ENCODE measurements at places on chromosomes 2 and 18. TPM values are rescaled to one million over a fixed set of nuclear protein-coding genes. Genes with fewer than 3 reads are reported as not detected.

VIL1 gene
- not detected for total RNA-seq

GRCh38 chr2:152094014-152094413, 4.8 kb downstream of the CACNB4 start:
- H3K27me3 ChIP-seq = peaks cover 51% of the 10 kb centered on the region
- no peak for DNase-seq
- no peaks in the 10 kb centered on the region for H3K36me3 ChIP-seq
- no peak overlapping the region for H3K27ac ChIP-seq
- H3K4me1 ChIP-seq = peaks cover 9% of the 10 kb centered on the region

GRCh38 chr2:200221055-200221955, 85.2 kb upstream of the SPATS2L start:
- no peaks in the 10 kb centered on the region for H3K4me1 ChIP-seq
- no peak overlapping the region for H3K4me3 ChIP-seq
- H3K36me3 ChIP-seq = no peaks in the 10 kb centered on the region
- H3K27me3 ChIP-seq = peaks cover 25% of the 10 kb centered on the region

DNA sequence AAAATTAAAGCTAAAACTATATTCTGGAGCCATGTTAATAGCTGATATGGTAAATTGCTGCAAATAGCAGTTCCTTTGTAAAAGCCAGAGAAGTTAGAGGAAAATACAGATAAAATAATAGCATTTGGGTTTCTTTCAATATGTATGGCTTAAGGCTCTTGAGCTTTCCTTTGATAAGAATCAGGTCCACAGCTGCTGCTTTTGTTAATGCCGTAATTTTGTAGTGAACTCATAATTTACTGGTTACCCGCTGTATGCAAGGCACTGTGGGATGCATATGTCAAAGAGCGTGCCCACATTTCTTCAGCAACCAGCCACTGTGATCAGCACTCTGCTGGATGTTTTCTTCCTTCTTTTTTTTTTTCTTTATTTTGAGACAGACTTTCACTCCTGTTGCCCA, 79.1 kb downstream of the MOGAT1 start:
- peaks cover 48% of the 10 kb centered on the region for H3K4me1 ChIP-seq
- H3K27me3 ChIP-seq = peaks cover 44% of the 10 kb centered on the region
- DNase-seq = no peak
- H3K4me3 ChIP-seq = no peak overlapping the region
- peaks cover 4% of the 10 kb centered on the region for H3K36me3 ChIP-seq

- H3K36me3 ChIP-seq = no peaks in the 10 kb centered on the region
- DNase-seq = no peak
- peaks cover 54% of the 10 kb centered on the region for H3K27me3 ChIP-seq
- H3K27ac ChIP-seq = no peak overlapping the region
Measured at GRCh38 chr18:9742524-9743131, 34.5 kb downstream of the RAB31 start.

GRCh38 chr2:39492095-39492590, 55.1 kb upstream of the MAP4K3 start:
- peaks cover 3% of the 10 kb centered on the region for H3K36me3 ChIP-seq
- peak overlapping the region; percentile 83 for H3K27ac ChIP-seq
- peaks cover 37% of the 10 kb centered on the region for H3K4me1 ChIP-seq
- peak overlapping the region; percentile 39 for H3K4me3 ChIP-seq
- peak; percentile 71 for DNase-seq

DNA sequence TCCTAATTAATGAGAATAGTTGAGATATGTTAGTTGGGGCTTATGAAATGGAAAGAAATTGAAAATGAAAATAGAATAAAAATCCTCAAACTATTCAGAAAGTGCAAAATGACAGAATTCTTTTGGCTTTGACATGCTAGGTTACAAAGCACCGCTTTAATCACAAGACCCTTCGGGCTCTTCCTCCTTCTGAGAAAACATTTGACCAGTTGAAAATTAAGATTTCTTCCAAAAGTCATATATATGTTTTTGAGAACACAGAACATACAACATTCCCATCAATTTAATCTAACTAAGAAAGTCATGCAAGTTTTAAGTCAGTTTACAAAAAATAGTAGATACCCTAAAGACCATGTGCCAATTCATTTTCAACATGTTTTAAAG, 2.2 kb upstream of the SLC40A1 start:
- H3K4me1 ChIP-seq = peaks cover 24% of the 10 kb centered on the region
- peaks cover 49% of the 10 kb centered on the region for H3K27me3 ChIP-seq
- H3K4me3 ChIP-seq = no peak overlapping the region

ANAPC1 gene
- 97.1 TPM for total RNA-seq

Measured in activated CD8-positive, alpha-beta memory T cell treated with anti-CD3 and anti-CD28 coated beads, Interleukin-2, amount 10 ng/mL, durations not matched to agents 7 days and 5 days (primary cell).